Panc1 (cell line): ENCODE measurements at places on chromosomes 4 and X.

DNA sequence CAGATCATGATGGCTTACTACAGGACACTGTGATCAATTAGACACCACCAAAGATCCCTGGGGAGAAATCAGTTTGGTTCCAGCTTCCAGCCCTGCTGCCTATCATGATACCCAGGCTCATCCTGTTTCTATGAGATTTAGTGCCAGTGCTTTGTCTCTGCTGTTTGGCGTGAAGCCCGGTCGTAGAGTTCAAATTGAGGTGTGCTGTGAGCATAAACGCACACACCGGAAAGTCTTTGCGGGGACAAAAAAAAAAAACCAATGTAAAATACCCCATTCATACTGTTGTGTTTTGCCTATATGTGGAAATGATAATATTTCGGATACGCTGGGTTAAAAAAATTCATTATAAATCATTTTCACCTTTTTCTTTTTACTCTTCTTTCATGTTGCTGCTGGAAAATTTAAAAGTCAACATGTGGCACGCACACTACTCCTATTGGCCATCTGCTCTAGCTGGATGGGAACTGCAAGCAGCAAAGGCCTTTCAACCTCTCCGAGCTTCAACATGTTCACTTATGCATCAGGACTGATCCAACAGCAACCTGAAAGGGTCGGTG lies 607 bp upstream of the DKC1 start:
- peaks cover 18% of the 10 kb centered on the region for H3K4me1 ChIP-seq
- peaks cover 26% of the 10 kb centered on the region for H3K36me3 ChIP-seq
- peak overlapping the region; percentile 97 for H3K4me3 ChIP-seq
- no peaks in the 10 kb centered on the region for H3K27me3 ChIP-seq

- DNase-seq: no peak
- H3K4me3 ChIP-seq: no peak overlapping the region
- no peaks in the 10 kb centered on the region for H3K4me1 ChIP-seq
- H3K27me3 ChIP-seq: no peaks in the 10 kb centered on the region
- H3K27ac ChIP-seq: no peak overlapping the region
Observed at GRCh38 chr4:156344397-156344796, 390.7 kb upstream of the CTSO start.

DNA sequence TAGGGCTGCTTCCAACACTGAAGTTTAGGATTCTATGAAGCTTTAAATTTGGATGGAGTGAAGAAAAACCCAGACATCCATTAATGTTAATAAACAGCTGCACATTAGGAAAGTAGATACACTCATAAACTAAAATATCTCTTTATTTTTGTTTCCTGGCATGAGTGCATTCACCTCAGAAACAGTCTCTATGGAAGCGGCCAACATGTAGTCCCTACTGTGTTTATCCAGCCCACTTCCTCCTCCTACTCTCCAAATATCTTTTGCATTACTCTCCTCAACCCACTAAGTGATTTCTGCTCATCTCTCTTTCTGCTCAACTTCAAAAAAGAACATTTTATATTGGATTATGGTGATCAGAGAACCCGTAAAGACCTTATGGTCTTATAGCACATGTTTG lies 180.3 kb upstream of the MXRA5 start:
- no peaks in the 10 kb centered on the region for H3K27me3 ChIP-seq
- H3K27ac ChIP-seq: no peak overlapping the region
- DNase-seq: no peak
- no peaks in the 10 kb centered on the region for H3K36me3 ChIP-seq
- no peaks in the 10 kb centered on the region for H3K4me1 ChIP-seq

DNA sequence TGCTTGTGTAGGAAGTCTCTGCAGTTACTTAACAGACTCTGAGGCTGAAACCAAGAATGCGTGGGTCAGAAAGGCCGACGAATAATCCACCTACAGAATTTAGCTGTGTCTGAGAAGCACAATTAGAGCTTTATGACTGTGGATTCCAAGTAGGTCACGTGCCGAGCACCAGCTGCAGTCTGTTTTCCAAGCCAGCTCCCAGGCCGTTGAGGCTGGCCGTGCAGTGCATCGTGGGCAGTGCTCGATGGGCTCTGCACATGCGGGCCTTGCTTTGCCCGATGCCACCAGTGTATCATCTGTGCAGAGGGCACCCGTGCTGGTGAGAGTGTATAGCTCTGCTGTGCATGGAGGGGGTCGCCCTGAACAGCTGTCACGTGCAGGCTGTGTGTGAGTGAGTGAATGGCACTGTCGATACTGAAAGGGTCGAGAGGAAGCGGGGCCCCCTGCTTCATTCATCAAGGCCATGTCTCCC lies 67.5 kb upstream of the CLDN34 start:
- DNase-seq: no peak
- no peaks in the 10 kb centered on the region for H3K36me3 ChIP-seq
- no peaks in the 10 kb centered on the region for H3K4me1 ChIP-seq
- H3K27ac ChIP-seq: no peak overlapping the region

GRCh38 chr4:68960294-68961163 lies 8.9 kb upstream of the UGT2A3 start:
- no peaks in the 10 kb centered on the region for H3K4me1 ChIP-seq
- H3K4me3 ChIP-seq: no peak overlapping the region
- H3K36me3 ChIP-seq: no peaks in the 10 kb centered on the region
- no peak for DNase-seq

- no peaks in the 10 kb centered on the region for H3K4me1 ChIP-seq
- H3K27ac ChIP-seq: no peak overlapping the region
- H3K27me3 ChIP-seq: no peaks in the 10 kb centered on the region
- no peak for DNase-seq
- no peaks in the 10 kb centered on the region for H3K36me3 ChIP-seq
Observed at GRCh38 chrX:104987063-104987462, 233.4 kb downstream of the TEX13A start.

DNA sequence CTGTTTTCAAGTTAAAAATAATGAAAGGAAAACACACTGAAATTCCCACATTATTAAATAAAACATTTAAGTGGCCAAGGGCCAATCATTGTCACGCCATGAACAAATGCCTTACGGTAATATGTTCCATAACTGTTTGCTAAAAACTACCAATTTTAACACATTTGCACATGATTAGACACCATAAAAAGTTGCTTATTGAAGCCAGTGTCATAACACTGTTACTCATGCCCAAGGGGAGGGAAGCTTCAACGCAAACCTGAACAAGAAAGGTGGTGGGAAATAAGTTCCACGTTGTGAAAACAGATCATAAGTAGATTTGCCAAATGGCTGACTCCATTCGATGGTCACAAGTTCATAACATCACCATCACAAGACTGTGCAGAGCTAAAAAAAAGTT lies 739.3 kb upstream of the FAM241A start:
- H3K27ac ChIP-seq: no peak overlapping the region
- no peak overlapping the region for H3K4me3 ChIP-seq
- no peaks in the 10 kb centered on the region for H3K27me3 ChIP-seq
- H3K4me1 ChIP-seq: no peaks in the 10 kb centered on the region
- H3K36me3 ChIP-seq: no peaks in the 10 kb centered on the region
- DNase-seq: no peak

GRCh38 chrX:19513383-19513782 lies 1.9 kb downstream of the MAP3K15 start:
- DNase-seq: no peak
- H3K36me3 ChIP-seq: no peaks in the 10 kb centered on the region
- no peak overlapping the region for H3K4me3 ChIP-seq
- no peaks in the 10 kb centered on the region for H3K4me1 ChIP-seq
- H3K27ac ChIP-seq: no peak overlapping the region

DNA sequence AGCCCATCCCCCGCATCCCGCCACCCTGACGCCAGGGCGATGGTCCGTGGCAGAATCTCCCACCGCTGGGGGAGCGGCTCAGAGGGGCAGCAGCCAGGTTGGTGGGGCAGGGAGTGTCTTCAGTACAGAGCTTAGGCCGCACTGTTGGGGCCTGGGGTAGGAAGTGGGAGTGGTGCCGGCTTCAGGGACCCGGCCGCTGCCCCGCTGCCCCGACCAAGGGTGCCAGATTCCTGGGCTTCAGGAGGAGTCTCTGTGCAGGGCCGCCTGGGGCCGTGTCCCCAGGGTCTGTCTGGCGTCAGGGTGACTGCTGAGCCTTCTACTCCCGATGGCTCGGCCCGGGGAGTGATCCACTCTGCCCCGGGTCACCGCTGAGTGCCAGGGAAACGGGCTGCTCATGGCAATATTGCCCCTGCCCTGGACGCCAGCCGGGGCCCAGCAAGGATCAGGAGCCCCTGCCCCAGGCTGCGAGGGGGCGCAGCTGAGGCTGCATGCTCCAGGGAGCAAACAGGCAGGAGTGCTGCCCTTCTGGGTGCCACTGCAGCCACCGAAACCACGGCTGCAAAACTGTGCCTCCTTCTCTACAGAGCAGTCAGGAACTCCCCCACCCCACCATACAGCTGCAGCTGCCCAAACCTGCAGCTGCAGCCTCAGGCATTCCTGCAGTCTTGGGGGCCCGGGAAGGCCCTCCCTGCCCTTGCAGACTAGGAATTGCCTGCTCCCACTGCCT lies 1206.1 kb downstream of the ARAP2 start:
- H3K27ac ChIP-seq: no peak overlapping the region
- no peak overlapping the region for H3K4me3 ChIP-seq
- no peaks in the 10 kb centered on the region for H3K36me3 ChIP-seq

DNA sequence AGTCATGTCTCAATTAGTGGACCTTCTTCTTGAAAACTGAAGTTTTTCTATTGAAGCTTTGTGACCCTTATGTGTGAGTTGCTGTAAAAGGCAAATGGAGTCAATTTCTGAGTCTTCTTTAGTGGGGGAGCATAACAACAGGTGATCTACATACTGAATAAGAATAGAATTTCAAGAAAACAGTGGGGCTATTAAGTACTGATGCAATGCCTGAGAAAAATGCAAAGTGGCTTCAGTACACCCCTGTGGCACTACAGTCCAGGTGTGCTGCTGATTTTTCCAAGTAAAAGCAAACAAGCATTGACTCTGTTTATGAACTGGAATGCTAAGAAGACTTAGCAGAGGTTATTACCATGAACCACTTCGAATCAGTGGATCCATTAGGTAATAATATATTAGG lies 328.0 kb upstream of the PABPC4L start:
- H3K36me3 ChIP-seq: no peaks in the 10 kb centered on the region
- H3K27me3 ChIP-seq: no peaks in the 10 kb centered on the region
- H3K4me3 ChIP-seq: no peak overlapping the region
- DNase-seq: no peak

GRCh38 chrX:68121371-68121770 lies 311.9 kb downstream of the OPHN1 start:
- no peak for DNase-seq
- H3K36me3 ChIP-seq: no peaks in the 10 kb centered on the region
- H3K27me3 ChIP-seq: no peaks in the 10 kb centered on the region
- no peaks in the 10 kb centered on the region for H3K4me1 ChIP-seq
- no peak overlapping the region for H3K27ac ChIP-seq
- H3K4me3 ChIP-seq: no peak overlapping the region

GRCh38 chr4:54099287-54099747 lies 646 bp upstream of the GSX2 start:
- H3K27ac ChIP-seq: no peak overlapping the region
- peak overlapping the region; percentile 47 for H3K4me3 ChIP-seq
- no peaks in the 10 kb centered on the region for H3K4me1 ChIP-seq
- no peak for DNase-seq

DNA sequence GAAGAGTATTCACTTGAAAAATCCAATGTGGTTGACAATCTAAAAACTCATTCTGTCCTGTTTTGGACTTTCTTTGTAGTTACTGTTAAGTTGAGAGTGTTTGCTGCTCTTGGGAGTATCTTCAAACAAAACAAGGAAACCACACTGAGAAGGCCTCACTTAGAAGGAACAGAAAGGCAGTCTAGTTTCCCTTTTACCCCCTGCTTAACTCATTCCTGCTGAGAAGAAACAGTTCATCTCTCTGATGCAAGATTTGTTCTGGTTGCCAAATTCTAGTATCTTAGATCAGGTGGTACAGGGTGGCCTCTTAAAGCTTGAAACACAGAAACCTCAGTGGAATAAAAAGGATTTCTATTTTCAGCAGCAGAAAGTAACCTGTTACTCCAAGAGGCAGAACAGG lies 41.4 kb downstream of the GUCY2F start:
- H3K36me3 ChIP-seq: no peaks in the 10 kb centered on the region
- no peak overlapping the region for H3K27ac ChIP-seq
- no peaks in the 10 kb centered on the region for H3K27me3 ChIP-seq
- no peak overlapping the region for H3K4me3 ChIP-seq
- DNase-seq: no peak

DNA sequence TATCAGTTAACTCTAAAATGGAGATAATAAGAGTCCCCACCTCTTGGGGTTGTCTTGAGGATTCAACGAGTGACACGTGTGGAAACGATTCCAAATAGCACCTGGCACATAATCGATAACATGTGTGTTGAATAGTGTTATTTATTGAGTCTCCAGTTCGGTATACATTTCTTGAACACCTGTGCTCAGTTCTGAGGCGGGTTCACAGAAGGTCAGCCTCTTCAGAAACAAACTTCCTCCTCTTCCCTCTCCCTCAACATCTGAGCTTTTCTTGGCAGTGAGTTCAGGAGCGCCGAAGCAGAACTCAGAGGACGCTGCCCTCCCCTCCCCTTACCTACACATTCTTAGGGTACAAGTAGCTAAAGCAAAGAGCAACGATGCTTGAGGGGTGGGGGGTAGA lies 934 bp downstream of the PDHA1 start:
- H3K27me3 ChIP-seq: no peaks in the 10 kb centered on the region
- peak overlapping the region; percentile 71 for H3K4me3 ChIP-seq
- H3K4me1 ChIP-seq: no peaks in the 10 kb centered on the region
- H3K36me3 ChIP-seq: no peaks in the 10 kb centered on the region; the same call in 1 of the 2 replicates
- H3K27ac ChIP-seq: peak overlapping the region; percentile 54; the same call in 1 of the 2 replicates

GRCh38 chr4:176587920-176588319 lies 204.8 kb downstream of the VEGFC start:
- no peaks in the 10 kb centered on the region for H3K27me3 ChIP-seq
- H3K27ac ChIP-seq: no peak overlapping the region
- no peaks in the 10 kb centered on the region for H3K36me3 ChIP-seq
- no peak overlapping the region for H3K4me3 ChIP-seq
- H3K4me1 ChIP-seq: no peaks in the 10 kb centered on the region

DNA sequence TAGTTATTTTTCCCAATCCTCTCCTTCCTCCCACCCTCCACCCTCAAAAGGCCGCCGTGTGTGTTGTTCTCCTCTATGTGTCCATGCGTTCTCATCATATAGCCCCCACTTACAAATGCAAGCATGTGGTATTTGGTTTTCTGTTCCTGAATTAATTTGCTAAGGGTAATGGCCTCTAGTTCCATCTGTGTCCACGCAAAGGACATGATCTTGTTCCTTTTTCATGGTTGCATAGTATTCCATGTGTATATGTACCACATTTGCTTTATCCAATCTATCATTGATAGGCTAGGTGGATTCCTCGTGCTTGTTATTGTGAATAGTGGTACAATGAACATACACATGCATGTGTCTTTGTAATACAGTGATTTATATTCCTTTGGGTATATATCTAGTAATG lies 1193.7 kb downstream of the RPA4 start:
- H3K4me3 ChIP-seq: no peak overlapping the region
- H3K4me1 ChIP-seq: no peaks in the 10 kb centered on the region
- no peak for DNase-seq
- H3K36me3 ChIP-seq: no peaks in the 10 kb centered on the region

DNA sequence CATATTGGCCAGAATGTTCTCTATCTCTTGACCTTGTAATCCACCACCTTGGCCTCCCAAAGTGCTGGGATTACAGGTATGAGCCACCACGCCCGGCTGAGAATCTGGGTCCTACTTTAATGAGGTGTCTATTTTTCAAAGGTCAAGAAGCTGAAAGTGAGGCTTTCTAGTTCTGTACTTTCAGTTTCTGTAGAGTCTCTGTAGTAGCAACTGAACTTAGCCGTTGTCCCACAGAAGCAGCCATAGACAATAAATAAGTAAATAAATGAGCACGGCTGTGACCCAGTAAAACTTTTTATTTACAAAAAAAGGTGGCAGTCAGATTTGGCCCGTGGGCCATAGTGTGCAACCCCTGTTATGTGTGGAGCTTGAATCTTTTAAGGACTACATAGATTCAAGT lies 92.0 kb downstream of the FNIP2 start:
- no peak for DNase-seq
- no peaks in the 10 kb centered on the region for H3K4me1 ChIP-seq
- H3K36me3 ChIP-seq: no peaks in the 10 kb centered on the region; the same call in 1 of the 2 replicates
- H3K27ac ChIP-seq: no peak overlapping the region
- no peaks in the 10 kb centered on the region for H3K27me3 ChIP-seq
